ENCODE measurements at places on chromosomes 12 and 14. TPM values are rescaled to one million over a fixed set of nuclear protein-coding genes. Genes with fewer than 3 reads are reported as not detected.

- DNase-seq: no peak
Observed at GRCh38 chr12:15597125-15597830, 191.9 kb downstream of the EPS8 start.

- DNase-seq: peak; percentile 66
Observed at GRCh38 chr12:111596985-111597830, 1.9 kb downstream of the ATXN2 start.

DNA sequence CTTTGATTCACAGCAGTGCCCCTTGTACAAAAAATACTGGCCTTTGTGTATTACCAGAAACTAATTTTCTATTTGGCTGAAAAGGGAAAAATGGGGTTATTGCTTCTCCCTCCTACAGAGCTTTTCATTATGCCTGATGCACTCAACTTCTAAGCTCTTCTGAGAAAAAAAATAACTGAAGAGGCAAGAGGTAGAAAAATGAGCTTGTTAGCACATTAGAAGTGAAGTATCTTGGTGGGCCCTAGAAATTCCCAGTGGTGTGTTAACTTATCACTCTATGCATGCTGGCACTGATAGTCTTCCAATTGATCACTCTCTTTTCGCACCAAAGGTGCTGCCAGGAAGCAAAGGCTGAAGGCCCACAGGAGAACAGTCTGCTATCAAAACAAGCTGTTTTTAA is 17.1 kb downstream of the INSM2 start:
- no peak for DNase-seq

DNA sequence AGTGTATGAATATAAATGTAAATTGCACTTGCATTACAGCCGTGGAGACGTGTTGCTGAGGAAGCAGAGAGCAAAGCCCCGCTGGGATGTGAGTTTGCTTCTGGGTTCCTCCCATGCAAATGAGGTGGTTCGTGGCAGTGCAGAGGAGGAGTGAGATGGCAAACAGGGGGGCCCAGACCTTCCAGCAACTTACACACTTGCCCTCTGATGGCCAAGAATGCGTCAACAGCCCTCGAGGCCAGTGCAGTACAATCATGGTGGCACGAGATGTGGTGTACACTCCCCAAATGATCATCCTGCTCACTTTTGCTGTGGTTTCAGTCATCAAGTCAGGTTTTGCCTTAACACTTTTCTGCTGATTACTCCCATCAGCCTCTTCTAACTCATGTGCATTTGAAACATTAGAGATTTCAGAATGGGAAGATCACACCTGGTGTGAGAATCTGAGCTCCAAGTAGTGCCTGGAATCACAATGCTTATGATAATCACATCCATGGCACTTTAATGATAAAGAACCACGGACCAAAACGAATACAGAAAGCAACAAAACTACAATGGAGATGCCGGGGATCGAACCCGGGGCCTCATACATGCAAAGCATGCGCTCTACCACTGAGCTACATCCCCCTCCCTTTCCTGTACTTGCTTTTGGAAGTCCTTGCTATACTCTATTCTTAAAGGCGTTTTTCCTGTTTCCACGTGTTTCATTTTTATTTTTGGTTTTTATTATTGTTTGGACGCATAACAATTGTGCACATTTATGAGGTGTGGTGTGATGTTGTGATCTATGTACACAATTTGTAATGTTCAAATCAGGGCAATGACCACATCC is 7.0 kb upstream of the UBC start:
- DNase-seq: peak; percentile 88

- no peak for DNase-seq
Observed at GRCh38 chr12:117502633-117503032, 141.2 kb upstream of the NOS1 start.

DNA sequence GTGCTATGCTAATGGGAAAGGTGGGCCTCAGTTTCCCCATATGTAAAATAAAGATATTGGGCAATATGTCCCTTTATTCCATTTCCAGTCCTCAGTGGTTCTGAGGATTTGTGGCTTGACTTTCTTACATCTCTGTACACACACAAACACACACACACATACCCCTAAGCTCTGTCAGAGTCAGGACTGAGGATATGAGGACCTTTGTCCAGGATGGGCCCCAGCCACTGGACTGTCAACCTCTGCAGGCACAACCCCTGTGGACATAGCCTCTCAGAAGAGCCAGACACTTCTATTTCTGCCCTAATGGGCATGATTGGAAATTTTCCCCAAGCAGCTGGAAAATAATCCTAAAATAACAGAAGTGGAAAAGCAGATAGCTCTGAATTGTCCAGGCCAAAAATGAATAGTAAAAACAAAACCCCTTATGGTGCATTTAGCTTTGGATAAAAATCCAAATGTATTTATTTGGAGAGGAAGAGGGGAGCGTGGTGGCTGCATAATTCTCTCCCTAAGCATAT is 50.2 kb downstream of the RIN3 start:
- no peak for DNase-seq

DNA sequence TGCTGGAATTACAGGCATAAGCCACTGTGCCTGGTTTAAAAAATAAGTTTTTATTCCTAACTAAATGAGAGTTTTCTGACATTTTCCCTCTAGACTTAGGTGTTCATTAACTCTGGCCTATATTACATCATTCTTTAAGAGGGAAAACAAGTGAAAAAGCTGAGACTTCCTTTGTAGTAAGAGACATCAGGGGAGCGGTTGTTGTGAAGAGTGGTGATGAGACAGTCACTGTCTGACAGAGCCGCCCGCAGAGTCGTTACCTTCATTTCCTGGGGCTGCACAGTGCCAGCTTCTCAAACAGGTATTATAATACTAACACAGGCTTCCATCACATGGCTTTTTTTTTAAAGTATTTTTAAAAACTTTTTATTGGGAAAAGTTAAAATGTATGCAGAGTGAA is 19.7 kb upstream of the TDRD9 start:
- DNase-seq: no peak

DNA sequence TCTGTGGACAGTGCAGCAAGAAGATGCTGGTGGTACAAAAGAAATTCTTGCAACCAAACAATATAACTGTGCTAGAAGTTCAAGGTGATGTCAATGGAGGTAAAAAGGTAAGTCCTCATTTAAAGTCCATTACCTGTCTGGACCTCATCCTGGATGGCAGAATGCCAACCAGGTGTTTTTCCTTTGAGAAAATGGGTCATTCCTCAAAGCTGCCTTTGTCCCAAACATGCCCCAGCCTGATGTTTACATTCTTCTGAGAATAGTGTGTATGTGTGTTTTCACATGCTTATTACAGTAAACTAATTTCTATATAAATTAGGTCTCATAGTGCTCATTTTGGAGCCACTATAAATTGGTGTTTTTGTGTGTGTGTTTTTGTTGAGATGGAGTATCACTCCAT is 24.9 kb downstream of the ACTR6 start:
- peak; percentile 6 for DNase-seq

DNA sequence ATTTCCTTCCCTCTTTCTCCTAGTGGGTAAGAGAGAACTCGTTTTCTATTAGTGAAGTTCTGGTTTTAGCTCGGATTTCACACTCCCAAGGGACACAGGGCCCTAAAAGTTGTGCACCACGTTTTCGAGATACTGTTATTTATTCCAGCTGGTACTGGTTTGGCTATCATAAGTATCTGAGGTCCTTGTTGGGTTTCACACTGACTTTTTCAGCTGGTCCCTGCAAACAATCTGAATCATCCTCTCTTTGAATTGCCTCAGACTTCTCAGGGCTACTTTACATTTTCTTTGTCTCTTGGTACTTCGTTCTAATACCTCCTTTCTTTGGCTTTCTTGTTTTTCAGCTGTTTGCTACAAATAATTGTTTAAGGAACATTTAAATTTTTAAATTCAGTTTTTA is 75.7 kb downstream of the SCN8A start:
- no peak for DNase-seq

- no peak for DNase-seq
Observed at GRCh38 chr14:32426028-32426427, 96.9 kb downstream of the AKAP6 start.

- DNase-seq: no peak
Observed at GRCh38 chr12:14113031-14113430, 131.6 kb upstream of the GRIN2B start.

DNA sequence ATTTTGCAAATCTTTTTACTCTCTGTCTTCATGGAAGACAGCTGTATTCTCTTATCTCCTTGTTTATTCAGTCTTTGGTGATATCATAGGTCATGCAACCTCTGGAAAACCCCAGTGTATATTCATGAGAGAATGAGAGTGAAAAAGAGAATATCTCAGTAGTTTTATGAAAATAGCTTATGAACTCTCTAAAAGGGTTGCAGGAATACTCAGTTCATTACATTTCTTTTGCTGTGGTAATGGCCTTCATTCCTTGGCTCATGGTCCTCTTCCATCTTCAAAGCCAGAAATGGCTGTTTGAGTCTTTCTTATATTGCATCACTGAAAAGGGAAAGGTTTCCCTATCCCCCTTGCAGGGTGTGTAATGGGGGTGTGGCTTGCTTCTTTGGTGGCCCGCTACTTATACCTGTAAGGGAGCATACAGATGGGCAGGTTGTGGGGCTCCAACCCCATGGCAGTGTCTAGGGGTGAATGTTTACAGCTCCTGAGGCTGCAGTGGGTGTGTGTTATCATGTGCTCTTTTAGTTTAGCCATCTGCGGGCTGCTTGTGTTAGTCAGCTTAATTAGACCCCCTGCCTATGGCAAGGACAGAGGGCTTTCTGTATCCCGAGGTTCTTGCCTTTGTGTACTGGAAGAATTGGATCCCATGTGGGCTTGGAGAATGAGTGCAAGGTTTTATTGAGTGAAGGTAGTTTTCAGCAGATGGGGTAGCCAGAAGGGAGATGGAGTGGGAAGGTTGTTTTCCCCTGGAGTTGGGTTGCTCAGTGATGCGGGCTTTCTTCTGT is 150.2 kb downstream of the CCDC91 start:
- DNase-seq: no peak

- DNase-seq: no peak
Observed at GRCh38 chr12:45852508-45852907, 123.0 kb downstream of the ARID2 start.

DNA sequence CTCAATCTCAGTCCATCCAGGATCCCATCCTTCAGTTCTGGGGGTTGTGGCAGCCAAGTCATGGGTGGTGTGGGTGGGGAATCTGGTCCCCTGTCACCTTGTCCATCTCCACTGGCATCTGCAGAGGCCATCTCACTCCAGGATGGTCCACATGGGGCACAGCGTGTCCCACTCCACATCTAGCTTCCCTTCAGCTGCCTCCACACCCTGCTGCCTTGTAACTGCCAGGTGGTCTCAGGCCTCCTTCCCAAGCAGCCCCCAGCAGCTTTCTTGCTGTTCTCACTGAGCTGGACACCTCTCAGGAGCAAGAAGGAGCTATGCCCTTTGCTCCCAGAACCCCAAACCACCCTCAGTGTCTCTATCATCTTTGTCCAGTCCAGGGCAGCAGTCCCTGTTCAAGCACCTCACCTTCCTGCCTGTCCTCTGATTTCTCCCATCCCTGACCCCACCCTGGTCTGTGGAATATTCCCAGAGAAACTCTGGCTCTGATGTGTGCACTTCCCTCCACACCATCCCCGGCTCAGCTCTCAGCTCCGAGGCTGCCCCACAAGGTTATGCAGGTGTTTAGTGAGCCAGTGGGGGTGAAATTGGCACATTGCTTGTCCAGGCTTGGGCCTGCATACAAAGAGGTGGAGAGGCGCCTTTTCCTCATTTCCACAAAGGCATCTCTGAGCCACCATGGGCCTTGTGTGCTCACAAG is 13.7 kb upstream of the DYNC1H1 start:
- no peak for DNase-seq

- no peak for DNase-seq
Observed at GRCh38 chr12:113289361-113289760, 45.5 kb downstream of the SLC8B1 start.

DNA sequence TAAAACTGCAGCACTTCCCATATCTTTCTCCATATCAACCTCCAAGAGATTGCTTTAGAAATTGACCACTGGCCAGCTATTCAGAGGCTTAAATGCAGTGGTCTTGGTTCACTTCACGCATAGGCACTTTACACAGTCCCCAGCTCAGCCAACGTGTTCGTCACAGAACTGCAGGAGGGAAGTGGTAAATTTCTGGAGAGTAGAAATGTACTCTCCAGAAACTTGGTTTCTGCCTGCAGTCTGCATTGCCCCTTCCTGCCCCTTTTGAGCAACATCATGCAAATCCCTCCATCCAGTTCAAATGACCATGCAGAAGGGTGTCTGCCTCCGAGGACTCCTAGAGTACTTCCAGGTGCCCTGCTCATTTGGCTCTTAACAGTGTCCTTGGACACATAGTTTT is 42.7 kb upstream of the NEDD1 start:
- no peak for DNase-seq

- DNase-seq: peak; percentile 23
Observed at GRCh38 chr12:43282106-43282505, 269.9 kb downstream of the ADAMTS20 start.

- DNase-seq: no peak
Observed at GRCh38 chr12:39368096-39368495, 74.8 kb downstream of the KIF21A start.

GRCh38 chr14:80577599-80577998 is 363.9 kb downstream of the CEP128 start:
- DNase-seq: no peak

GRCh38 chr14:103259801-103260628 is 74.0 kb upstream of the EIF5 start:
- DNase-seq: peak; percentile 30

GRCh38 chr14:54767139-54767431 is 135.5 kb downstream of the GCH1 start:
- DNase-seq: no peak

- DNase-seq: no peak
Observed at GRCh38 chr14:94126800-94127199, 2.6 kb downstream of the IFI27L2 start.

- no peak for DNase-seq
Observed at GRCh38 chr12:76533331-76533730, 26.2 kb downstream of the OSBPL8 start.

GRCh38 chr12:116635487-116635886 is 76.3 kb downstream of the MAP1LC3B2 start:
- DNase-seq: no peak

GRCh38 chr12:54306925-54307741 is 6.3 kb upstream of the NFE2 start:
- peak; percentile 100 for DNase-seq

- DNase-seq: no peak
Observed at GRCh38 chr14:61460718-61461611, 139.6 kb downstream of the PRKCH start.

DNA sequence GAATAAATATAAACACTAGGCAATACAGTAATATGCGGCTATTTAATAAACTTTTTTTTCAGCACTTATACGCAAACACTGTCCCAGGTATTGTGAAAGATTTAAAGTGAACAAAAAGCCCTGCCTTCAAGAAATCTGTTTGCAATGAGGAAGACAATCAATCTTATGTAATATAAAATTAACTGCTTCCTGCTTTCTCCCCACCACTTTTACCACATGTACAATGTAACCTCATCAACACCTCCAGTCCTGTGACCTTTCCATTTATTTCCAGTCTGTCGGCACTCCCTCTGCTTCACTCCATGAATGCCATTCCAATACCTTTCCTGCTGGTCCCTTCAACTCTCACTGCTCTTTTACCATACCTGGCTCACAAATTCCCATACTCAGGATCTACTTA is 10.5 kb downstream of the SNX6 start:
- DNase-seq: no peak

The ADCY6 gene
- 47.4 TPM for total RNA-seq

The TMEM263 gene
- 13.1 TPM for total RNA-seq

The PTPRO gene
- 12.3 TPM for total RNA-seq

The IPO4 gene
- 182 TPM for total RNA-seq

The MAP1LC3B2 gene
- 0.73 TPM for total RNA-seq

The COPZ1 gene
- 89.9 TPM for total RNA-seq

The C12orf56 gene
- total RNA-seq: not detected

The PDZRN4 gene
- total RNA-seq: not detected

The CPNE6 gene
- total RNA-seq: not detected

The TAS2R7 gene
- not detected for total RNA-seq
